ENCODE measurements at places on chromosomes 3 and 15. TPM values are rescaled to one million over a fixed set of nuclear protein-coding genes. Genes with fewer than 3 reads are reported as not detected.

- no peak for DNase-seq
Observed at GRCh38 chr3:57015912-57016311, 44.6 kb upstream of the SPATA12 start.

- no peak for DNase-seq
Observed at GRCh38 chr15:94327356-94327936, 96.1 kb downstream of the MCTP2 start.

Gene LRRC2
- not detected for total RNA-seq

- DNase-seq = no peak
Observed at GRCh38 chr15:101445562-101446517, 43.7 kb downstream of the PCSK6 start.

DNA sequence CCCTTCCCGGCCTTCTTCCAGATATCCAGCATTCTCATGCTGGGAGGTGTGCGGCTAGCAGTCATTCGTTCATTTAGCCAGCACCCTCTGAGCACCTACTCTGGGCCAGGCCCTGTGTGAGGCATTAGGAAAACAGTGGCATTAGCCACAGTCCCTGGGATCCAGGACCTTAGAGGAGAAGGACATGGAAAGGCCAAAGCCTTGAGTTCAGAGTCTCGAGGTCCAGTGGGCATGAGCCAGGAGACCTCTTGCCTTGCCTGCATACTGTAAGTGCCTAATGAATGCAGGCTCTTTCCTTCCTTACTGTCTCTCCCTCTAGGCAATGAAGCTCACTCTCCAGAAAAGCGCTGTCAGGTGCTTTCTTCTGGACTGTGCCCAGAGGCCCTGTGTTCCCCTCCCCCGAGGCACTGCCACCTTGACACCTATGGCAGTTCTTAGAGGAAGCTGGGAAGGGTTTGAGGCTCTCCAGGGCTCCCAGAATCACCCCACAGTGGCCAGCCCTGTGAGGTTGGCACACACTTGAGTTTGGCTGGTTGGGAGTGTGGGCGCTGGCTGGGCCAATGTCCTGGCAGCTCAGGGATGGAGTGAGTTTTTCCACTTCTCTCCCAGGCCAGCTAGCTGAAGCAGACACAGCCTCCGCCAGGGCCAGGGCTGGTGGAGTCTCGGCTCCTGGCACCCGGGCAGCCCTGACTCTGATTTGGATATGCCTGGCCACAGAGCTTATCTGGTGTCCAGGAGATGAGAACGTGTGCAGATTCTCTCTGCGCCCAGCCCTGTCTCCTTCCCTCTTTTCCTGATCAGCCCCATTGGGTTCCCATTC lies 5.4 kb downstream of the CORO2B start:
- no peak for DNase-seq

- DNase-seq = no peak
Observed at GRCh38 chr15:82540984-82541431, 751 bp upstream of the RPS17 start.
